Right ventricle myocardium superior (tissue), 1 donor: ENCODE measurements at places on chromosomes 2 and 18.
A peak's percentile ranks its signal among the peaks of the same experiment; 100 is the strongest.

DNA sequence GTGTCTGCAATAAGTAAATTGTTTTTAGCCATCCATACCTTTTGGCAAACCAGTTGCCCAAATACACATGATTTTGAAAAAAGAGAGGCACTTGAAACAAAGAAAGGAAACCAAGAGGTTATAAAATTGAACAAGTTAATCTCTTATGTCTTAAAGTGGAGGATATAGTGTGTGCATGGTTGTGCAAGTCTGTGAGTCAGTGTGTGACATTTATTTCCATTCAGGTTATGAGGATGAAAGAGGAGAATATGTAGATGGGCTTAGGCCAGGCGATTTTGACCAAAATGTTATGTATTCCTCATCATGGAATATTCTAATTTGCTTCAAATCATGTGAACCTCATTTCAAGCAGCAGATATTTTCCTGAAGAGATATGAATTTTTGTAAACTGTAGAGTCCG, 123.3 kb downstream of the SETBP1 start:
- DNase-seq, result no peak

GRCh38 chr2:130849896-130850787, 13.4 kb downstream of the ARHGEF4 start:
- DNase-seq, result peak; percentile 27

GRCh38 chr2:159249990-159250715, 36.4 kb downstream of the WDSUB1 start:
- no peak for DNase-seq

- peak; percentile 81 for DNase-seq
These were observed 23.3 kb upstream of the MAPRE3 start for GRCh38 chr2:26946841-26947784.

- DNase-seq, result peak; percentile 54
These were observed 95.8 kb downstream of the PTPRM start for GRCh38 chr18:7662866-7663265.

GRCh38 chr2:63050334-63051041, at the start of gene OTX1:
Gene OTX1, plus strand, starts transcription at chr2:63050830. Its CDS starts 2,161 bp downstream, at chr2:63052991.
- DNase-seq, result peak; percentile 53

DNA sequence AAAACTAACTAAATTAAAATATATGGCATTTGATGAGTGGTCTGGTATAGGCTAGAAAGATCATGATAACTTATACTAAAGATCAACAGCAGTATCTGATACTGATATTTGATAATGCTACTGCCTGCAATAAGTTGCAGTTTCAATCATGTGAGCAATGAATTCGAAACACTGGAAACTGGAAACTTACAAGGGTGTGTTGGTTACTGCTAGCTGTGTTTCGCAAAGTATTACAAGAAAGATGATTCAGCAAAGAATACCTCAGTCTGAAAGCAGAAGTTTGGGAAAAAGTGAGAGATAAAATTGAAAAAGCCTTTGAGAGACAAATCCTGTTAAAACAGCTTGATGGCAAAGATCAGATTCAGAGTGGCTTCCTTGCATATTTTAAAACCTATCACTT, 294.5 kb downstream of the CCDC178 start:
- no peak for DNase-seq

DNA sequence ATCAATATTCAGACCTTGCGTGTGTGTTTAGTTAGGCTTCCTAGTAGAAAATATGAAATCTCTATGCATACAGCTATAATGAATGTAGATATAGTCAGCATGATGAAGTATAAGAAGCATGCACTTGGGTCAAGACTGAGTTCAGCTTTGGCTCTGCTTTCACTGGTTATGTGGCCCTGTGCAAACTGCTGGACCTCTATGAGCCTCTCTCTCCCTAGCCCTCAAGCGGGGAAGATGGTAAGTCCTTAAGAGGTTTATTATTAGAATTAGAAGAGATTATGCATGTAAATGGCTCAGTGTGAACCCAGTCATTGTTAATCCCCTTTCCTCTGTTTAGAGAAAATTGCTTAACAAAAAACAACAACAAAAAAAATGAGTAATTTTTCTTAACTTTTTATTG, 178.8 kb upstream of the NXPH2 start:
- no peak for DNase-seq

DNA sequence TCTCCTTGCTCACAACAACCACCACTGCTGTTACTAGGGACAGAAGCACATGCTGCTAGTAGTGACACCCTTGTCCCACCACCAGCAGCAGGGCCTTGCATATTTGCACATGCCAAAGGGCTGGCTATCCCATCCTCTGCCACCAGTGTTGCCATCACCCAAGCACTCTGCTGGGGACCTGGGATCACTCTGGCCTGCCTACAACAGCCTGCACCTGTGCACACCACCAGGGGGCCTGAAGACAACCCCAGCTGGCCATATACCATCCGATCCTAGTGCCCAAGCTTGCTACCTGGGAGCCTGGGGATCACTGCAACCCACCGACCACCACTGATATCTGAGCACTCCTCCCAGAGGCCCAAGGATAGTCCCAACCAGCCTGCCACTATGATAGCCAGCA, 99.9 kb upstream of the FANCL start:
- DNase-seq, result no peak

DNA sequence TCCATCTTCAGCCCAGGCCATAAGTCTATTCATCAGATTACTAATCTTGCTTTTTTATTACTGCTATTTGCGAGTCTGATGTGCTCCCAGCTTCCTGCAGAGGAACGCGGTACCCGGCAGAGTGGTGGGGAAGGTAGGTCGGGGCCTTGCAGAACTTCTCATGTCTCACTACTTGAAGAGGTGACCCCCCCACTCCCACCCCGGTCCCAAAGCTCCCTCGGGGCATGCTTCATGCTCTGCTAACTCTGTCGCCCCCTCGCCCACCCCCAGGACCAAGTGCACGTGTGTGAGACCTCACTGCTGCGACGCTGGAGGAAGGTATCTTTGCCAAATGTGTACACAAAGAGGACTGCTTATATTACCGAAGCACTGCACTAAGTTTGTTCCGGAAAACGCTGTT, 129.4 kb upstream of the RAB12 start:
- no peak for DNase-seq

- DNase-seq, result no peak
These were observed 66.2 kb downstream of the CYP26B1 start for GRCh38 chr2:72081451-72081850.

DNA sequence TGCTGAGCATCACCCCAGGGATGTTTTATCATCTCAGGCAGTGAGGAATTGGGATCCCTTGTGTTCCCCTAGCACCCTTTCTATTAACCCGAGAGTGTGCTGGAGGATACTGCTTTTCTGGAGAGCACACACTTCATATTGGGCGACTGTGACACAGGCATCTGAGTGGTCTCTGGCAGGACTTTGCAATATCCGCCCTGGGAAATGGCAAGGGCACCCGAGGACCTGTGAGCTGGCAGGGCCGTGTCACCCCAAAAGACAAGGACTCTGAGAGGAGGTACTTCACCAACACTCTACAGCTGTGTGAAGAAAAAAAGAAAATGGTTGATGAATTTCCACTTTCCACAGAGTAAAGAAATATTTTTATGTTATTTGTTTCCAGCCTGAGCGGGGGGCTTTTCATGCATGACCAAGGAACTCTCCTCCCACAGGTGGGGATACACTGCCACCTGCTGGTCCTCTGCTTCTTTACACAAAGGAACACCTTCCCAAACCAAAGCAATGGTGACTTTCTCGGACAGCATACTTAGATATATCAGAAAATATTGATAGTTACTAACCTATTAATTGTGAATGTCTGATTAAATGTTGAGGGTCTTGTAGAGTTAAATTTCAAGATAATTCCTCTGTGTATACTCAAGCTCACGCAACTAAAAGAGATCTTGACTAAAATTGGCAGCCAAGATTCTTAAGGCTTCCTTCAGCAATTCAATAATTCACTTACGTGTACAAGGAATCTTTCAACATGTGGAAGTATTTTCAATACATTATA, 45.9 kb upstream of the REG3G start:
- no peak for DNase-seq

DNA sequence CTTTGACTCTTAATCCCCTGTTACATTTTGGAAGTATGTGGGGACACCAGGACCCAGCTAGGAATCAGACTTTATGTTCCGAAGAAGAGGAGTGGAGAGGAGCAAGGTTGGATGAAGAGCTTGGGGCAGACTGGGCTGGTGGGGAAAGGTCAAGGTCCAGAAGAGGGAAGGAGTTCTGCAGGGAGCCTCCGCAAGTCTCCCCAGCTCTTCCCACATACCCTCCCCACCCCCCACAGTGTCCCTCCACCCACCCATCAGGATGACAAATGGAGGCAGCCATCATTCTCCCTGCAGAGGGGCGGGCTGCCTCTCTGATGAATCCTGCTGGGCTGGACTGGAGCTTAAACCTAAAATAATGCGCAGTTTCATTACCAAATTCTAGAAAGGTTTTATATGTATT, 77.2 kb downstream of the ACKR3 start:
- no peak for DNase-seq

- no peak for DNase-seq
These were observed 79.8 kb downstream of the ACVR2A start for GRCh38 chr2:147924647-147925046.

- DNase-seq, result no peak
These were observed 42.4 kb upstream of the MTIF2 start for GRCh38 chr2:55311444-55311870.

DNA sequence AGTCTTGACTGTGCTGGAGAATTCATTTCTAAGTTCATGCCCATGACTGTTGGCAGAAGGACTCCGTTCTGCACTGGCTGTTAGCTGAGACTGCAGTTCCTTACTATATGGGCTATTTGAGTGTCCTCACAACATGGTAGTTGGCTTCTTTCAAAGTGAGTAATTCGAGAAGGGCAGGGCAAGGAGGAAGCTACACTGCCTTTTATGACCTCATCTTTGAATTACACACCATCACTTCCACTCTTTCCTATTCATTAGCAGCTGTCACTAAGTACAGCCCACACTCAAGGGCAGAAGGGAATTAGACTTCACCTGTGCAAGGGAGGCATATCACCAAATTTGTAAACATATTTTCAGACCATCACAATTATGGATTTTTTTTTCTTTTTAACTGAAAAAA, 55.9 kb upstream of the EPAS1 start:
- DNase-seq, result no peak

GRCh38 chr2:168350380-168350779, 103.0 kb upstream of the STK39 start:
- no peak for DNase-seq

DNA sequence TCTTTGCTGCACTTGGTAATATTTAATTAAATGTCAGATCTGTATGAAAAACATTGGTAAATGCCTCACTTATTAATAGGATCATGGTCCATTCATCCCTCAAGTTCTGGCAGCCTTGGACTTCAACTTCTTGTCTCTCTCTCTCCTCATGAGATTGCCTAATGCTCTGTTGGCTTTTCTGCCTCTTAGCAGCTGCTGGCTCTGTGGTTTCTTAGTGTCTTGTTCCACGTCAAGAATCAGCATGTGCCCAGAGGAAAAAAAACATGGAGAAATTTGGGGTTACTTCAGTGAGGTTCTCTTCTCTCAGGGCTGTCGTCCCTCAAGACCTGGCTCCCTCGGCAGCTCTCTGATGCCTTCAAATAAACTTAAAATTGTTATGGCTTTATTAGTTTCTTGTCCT, 75.4 kb downstream of the TAF4B start:
- DNase-seq, result no peak

DNA sequence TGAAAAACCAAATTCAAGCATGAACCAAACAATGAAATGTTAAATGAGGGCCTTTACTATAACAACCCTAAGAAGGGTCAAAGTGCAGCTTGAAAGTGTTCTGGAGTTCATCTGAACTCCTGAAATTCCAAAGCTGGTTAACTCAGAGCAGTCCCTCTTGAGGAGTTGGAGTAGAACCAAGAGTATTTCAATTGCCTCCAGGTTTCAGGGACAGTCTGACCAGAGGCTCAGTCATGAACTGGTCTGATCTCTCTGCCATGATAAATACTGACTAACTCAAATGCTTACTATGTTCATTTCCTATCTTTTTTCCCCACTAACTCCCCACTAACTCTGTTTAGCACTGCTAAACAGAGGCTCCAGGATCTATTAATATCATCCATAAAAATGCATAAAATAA, 2.7 kb downstream of the STARD7 start:
- DNase-seq, result no peak
